ENCODE measurements at places on chromosomes 6 and 20. TPM values are rescaled to one million over a fixed set of nuclear protein-coding genes. Genes with fewer than 3 reads are reported as not detected.
A peak's percentile ranks its signal among the peaks of the same experiment; 100 is the strongest.

DNA sequence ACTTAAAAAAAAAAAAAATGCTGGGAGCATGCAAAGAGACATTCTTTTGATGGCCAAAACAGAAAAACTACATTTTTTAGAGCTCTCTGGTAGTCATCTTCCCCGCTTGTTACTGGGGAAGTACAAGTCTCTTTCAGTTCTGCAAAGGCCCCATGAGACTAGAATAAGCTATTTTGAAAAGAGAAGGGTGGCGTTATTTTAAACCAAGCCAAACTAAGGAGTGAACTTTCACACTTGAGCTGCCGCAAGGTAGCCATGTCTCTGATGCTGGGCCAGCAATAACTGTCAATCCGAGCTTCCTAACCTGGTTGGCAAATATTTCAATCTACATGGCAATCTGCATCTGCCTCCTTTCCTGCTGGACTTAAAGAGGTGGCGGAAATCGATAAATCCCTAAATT lies 96.7 kb downstream of the L3MBTL3 start:
- DNase-seq: no peak

DNA sequence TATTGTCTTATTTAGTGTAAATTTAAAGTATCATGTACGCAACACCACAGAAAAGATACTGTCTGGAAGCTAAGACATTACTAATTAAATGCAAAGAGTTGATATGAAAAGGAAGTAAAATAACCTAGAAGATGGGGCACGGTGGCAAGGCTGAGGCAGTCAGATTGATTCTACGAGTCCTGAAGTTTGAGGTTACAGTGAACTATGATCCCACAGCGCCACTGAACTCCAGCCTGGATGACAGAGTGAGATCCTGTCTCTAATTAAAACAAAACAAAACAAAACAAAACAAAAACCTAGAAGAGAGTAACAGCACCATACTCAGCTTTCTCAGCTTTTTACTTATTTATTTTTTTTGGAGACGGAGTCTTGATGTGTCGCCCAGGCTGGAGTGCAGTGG lies 199.0 kb downstream of the PRKN start:
- no peak for DNase-seq

GRCh38 chr20:17533396-17533795 lies 2.2 kb upstream of the BFSP1 start:
- DNase-seq: peak; percentile 60

DNA sequence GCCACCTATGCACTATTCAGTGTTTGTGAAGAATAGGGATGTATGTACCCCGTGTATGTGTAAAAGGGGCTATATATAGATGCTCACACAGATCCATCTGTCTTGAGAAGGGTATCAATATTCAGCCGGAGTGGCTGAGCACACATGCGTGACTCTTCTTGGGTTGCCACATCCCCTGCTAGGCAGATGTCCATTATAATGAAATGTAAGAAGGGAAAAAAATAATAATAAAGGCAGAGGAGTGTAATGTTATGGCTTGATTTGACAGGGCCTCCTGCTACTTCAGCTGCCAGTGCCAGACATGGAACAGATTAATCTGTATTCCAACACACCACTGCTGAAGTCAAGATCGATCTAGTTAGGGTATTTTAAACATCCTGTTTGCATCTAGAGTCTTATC lies 74.2 kb upstream of the VSTM2L start:
- DNase-seq: no peak

DNA sequence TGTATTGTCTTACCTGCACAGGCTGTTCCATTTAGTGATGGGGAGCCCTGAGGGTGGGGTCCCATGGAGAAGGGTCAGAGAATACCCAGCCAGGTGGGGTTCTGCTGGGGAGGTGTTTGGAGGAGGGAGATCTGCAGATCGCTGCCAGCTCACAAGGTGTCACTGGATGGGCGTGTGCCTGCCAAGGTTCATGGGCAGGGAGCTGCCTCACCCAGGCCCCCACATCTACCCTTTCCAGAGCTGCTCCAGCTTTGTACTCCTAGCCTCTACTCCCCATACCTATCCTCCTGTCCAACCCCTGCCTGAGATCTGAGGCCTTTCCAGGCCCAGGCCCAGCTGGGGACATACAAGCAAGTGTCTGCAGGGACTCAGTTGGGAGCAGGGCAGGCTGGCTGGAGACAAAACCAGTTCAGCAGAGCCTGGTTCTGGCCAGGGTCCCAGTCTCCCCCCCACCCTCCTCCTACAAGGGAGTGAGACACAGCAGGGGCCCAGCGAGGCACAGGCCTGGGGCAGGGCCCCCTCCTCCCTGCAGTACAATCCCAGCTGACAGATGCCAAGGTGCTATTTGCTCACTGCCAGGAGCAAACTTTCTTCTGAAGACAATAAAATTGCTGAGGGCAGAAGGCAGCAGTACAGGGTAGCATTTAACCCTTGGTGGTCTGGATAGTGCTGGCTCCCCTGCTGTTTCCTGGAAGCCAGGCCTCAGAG lies 19.7 kb downstream of the SPDEF start:
- DNase-seq: no peak

- DNase-seq: peak; percentile 43
These were observed 6.1 kb downstream of the PLAGL2 start for GRCh38 chr20:32201296-32201976.

GRCh38 chr20:56359212-56360132 lies 698 bp downstream of the FAM210B start:
- DNase-seq: peak; percentile 73

DNA sequence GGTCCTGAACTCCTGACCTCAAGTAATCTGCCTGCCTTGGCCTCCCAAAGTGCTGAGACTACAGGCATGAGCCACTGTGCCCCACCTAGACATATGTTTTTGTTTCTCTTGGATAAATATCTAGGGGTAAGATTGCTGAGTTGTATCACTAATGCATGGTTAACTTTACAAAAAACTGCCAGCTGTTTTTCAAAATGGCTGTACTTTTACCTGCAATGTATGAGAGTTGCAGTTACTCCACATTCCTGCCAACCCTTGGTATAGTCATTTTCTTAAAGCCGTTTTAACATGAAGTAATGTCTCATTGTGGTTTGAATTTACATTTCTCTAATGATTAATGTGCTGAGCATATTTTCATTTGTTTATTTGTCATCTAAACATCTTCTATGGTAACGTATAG lies 289.7 kb downstream of the UTRN start:
- peak; percentile 16 for DNase-seq

GRCh38 chr6:8084586-8084985 lies 17.8 kb downstream of the EEF1E1 start:
- DNase-seq: no peak

GRCh38 chr6:4008324-4009047 lies 70.5 kb downstream of the FAM217A start:
- peak; percentile 92 for DNase-seq

PLAGL2 gene
- 3.1 TPM for total RNA-seq

TAF4 gene
- total RNA-seq: 1.4 TPM

WFDC12 gene
- total RNA-seq: not detected

CPXM1 gene
- total RNA-seq: 0.83 TPM

GSTA2 gene
- total RNA-seq: not detected

LINC00237 gene
- not detected for total RNA-seq

BMP6 gene
- total RNA-seq: 0.28 TPM

All from IMR-90 (cell line).